ENCODE measurements at places on chromosomes 7 and 10. TPM values are rescaled to one million over a fixed set of nuclear protein-coding genes. Genes with fewer than 3 reads are reported as not detected.

Gene ABCC2
- total RNA-seq: 103 TPM

Gene FUOM
- total RNA-seq: 18.2 TPM

Gene RBP3
- not detected for total RNA-seq

Gene TAS2R41
- total RNA-seq: not detected

Gene HOXA10
- 6.9 TPM for total RNA-seq

Gene CYP2W1
- total RNA-seq: not detected

Gene CALML5
- total RNA-seq: not detected

Gene LIPN
- not detected for total RNA-seq

Gene FXYD4
- total RNA-seq: not detected

Gene ITIH2
- 0.29 TPM for total RNA-seq

Gene CALHM1
- total RNA-seq: not detected

Gene TWIST1
- total RNA-seq: 3.3 TPM

Gene CCNJ
- 6.1 TPM for total RNA-seq

Gene TMEM213
- not detected for total RNA-seq

Gene CARD11
- total RNA-seq: 1.8 TPM

Gene GSTK1
- total RNA-seq: 119 TPM

Gene C10orf67
- 0.08 TPM for total RNA-seq

Gene FASTK
- 74.1 TPM for total RNA-seq

Gene PON1
- total RNA-seq: 1.6 TPM

Gene SPDYE2B
- not detected for total RNA-seq

Gene IFIT2
- total RNA-seq: 1.9 TPM

Gene PIP
- total RNA-seq: 0.16 TPM

Gene IFIT1B
- total RNA-seq: not detected

Gene FIS1
- total RNA-seq: 149 TPM

Gene EPHB4
- total RNA-seq: 40.6 TPM

Gene ZWINT
- total RNA-seq: 97.4 TPM

Gene PWWP2B
- total RNA-seq: 18.4 TPM

Gene ZMIZ2
- 32.6 TPM for total RNA-seq

Gene DPYSL4
- 15.3 TPM for total RNA-seq

Gene COL28A1
- 0.42 TPM for total RNA-seq

Gene LIPK
- not detected for total RNA-seq

Gene NKX1-2
- total RNA-seq: 0.05 TPM

Gene OSBPL3
- total RNA-seq: 11.7 TPM

Gene CDNF
- 1.3 TPM for total RNA-seq

Gene LARP4B
- 35.4 TPM for total RNA-seq

Gene TSPAN33
- 6.2 TPM for total RNA-seq

Gene INMT
- total RNA-seq: 0.03 TPM

Gene AKR1C4
- 0.13 TPM for total RNA-seq

Gene SLC18A3
- not detected for total RNA-seq

Gene HOXA13
- total RNA-seq: 1.7 TPM

Gene LLCFC1
- total RNA-seq: not detected

Gene CAMK1D
- 8.5 TPM for total RNA-seq

Gene SPDYE2
- total RNA-seq: not detected

Gene EIF5AL1
- 2.2 TPM for total RNA-seq

Gene RARRES2
- total RNA-seq: not detected

All from A549 treated with AZD2906 at 1 μM for 4 hours (cell line).